A673 (cell line): ENCODE measurements at places on chromosomes 1 and 21.
A peak's percentile ranks its signal among the peaks of the same experiment; 100 is the strongest.

- no peak for DNase-seq
These were observed 3.8 kb downstream of the EFNA3 start for GRCh38 chr1:155082301-155083051.

- DNase-seq: no peak
These were observed 195.2 kb upstream of the POU3F1 start for GRCh38 chr1:38241594-38242334.

DNA sequence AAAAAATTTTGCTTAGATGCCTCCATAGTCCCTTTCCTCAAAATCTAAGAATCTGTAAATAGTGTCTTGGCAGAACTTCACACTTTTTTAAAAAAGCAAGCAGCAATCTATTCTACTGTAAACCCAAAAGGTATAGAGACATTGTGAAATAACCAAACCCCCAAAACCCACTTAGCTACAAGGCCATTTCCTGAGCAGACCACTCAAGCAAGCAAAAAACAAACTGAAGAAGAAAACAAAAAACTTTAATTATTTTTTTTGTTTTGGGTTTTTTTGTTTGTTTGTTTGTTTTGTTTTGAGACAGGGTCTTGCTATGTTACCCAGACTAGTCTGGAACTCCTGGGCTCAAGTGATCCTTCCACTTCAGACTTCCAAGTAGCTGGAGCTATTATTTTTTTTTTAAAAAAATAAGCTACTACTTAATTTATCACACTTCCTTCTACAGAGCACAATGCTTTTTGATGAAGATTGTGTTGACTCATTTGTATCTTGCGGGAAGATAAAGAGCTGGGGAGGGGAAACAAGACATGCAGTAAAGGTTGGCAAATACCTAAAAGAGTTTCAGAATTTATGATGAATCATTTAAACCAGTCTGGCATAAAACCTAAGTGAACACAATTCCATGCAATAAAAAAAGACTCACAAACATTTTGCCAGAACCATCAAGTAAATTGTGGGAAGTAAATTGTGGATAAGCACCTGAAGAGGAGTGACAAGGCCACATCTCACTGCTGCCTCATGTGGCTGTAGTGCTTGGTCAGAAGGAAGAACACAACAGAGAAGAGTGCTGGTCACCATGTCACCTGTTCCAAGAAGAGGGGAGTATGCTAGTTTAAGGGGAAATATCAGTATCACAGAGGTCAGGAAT, 2.7 kb upstream of the PTPN22 start:
- DNase-seq: no peak

DNA sequence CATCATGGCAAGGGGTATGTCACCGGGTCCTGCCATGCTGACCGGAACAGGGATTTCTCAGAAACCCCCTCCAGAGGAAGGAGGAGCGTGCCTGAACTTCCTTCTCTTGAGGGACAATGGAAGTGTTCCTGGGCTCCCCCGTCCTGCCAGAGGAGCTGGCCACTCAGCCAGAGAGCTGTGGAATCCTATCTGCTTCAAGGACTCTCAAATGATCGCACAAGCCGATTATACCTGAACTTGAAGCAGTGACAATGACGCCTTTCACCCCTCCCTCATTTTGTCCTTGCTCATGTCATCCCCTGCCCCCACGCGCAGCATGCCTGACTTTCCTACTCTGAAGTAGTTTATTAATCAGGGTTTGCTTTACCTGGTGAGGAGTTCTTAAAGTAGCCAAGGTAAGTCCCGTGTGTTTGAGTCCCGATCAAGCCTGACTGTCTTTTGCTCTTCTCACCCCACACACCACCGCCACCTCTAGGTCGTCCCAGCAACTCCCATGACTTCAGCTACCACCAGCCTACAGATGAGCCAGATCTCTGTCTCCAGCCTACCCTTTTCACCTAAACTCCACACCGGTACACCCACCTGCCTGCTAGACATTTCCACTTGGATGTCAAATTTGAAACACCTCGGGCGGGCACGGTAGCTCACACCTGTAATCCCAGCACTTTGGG, 25.0 kb upstream of the PRELP start:
- no peak for DNase-seq

DNA sequence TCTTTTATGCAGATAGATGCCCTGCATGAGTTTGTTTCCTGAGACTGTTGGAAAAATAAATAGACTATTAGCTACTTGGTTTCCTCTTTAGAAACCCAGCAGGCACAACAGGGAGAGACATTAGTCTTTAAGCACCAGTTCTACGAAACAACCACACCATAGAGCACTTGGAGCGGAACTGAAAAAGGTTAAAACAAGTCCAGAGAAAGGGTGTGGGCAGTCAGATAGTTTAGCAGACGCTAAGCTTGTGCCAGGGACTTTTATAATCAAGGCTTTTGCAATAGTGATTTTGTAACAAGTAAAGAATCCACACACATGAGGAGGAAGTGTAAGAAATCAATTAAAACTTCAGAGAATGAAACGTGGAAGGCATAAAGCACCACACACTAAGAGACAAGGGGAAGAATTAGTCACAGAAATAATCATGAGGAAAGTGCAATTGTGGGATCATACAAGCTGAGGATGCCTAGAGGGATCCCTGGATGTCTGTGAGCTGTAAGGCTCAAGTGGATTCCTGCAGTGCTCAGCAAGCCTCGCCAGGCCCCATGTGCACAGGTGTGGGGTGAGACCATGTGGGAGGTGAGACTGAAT, 37.8 kb upstream of the TLR5 start:
- DNase-seq: peak; percentile 70

DNA sequence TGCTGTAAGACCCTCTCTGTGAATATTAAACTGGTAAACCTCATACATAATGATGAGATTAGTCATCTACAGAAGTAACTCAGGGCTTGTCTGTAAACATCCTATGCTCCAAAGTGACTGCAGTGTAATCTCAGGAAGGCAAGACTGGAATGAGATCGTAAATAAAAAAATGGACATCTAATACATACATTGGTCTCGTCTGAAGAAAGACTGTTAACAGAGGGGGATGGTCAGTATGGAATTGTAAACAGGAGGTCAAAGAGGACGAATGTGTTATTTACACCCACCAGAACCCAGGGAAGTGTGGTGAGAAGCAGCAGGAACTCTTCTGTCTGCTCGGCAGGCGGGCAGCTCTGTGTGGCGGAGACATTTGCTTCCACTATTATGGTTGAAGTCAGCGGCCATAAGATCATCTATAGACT, 51.4 kb downstream of the DISC1 start:
- no peak for DNase-seq

DNA sequence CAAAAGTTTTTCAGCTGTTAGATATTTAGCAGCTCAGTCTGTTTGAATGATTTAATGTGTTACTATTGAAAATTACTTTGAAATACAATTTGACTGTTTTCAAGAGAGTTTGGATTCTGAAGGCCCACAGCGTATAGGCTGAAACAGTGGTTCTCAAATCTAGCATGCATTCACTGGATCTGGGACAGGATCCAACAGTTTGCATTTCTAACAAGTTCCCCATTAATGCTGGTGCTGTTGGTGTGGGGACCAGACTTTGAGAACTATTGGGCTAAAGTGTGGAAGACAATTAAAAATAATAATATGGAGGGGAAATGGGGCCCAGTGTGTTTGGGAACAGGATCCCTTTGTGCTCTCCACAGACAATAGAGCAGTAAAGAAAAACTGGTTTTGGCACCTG, 31.9 kb downstream of the ITSN1 start:
- no peak for DNase-seq

DNA sequence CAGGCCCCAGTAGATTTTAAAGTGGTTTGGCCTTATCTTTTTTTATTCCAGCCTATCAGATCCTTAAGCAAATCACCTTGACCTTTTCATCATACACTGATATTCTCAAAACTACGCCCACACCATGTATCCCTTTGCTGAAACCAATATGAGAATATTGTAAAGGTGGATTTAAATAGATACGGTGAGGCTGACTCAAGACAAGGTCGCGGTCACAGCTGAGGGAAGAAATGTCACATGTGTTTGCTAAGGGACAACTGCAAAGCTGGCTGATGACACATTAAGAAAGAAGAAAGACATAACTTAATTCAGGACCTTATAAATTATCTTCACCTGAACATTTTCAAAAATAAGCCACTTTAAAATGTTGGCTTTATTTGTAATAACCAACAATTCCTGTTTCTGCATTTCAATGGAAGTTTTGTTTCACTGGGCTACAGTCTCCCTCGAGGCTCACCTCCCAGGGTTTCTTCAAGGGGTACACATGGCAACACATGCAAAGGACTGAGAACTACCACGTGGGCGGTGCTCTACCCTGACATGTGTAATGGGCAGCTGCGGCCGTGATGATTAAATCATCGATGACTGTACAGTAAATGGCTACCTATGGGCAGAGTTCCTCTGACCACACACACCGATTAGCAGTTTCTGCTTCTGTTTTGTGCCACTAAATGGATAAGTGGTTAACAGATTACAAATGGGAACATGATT, 189.5 kb downstream of the SIPA1L2 start:
- DNase-seq: no peak

DNA sequence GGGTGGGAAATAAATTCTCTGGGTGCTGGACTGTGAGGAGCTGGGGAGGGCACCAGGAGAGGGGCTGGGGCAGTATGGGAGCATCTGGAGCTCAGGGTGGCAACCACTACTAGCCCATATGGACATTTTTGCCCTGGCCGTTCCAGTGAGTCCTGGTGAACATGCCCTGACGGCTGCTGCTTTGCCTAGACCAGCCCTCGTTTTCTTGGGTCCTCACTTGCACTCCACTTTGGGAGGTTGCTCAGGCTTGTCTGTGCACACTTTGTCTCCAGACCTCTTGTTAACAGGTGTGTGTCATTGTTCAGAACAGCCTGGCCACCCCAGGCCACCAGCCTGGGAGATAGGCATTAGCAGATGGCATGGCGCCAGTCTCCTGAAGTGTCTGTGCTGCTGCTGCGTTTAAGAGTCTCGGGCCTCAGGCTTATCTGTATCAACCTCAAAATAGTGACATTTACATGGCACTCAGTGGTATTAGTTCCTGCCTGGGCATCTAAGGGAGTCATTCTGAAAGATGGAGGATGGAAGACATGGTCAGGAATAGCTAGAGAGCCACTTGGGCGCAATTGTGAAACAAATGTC, 190.5 kb downstream of the PTPRU start:
- no peak for DNase-seq

DNA sequence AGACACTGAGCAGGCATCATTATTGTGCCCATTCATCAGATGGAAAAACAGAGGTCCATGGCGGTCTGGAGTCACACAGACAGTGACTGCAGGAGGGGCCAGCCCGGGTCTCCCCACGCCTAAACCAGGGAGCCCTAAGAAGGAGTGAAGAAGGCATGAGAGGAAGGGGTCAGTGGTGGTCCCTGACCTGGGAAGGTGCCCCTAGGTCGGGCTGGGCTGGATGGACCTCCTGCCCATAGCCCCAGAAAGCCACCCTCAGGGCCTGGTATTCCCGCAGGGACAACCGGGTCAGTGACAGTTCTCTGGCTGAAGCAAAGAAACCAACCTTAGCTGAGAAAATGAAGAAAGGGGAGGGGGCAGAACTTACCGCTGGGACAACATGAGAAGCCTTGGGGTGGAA, 163.4 kb upstream of the C1orf174 start:
- no peak for DNase-seq

DNA sequence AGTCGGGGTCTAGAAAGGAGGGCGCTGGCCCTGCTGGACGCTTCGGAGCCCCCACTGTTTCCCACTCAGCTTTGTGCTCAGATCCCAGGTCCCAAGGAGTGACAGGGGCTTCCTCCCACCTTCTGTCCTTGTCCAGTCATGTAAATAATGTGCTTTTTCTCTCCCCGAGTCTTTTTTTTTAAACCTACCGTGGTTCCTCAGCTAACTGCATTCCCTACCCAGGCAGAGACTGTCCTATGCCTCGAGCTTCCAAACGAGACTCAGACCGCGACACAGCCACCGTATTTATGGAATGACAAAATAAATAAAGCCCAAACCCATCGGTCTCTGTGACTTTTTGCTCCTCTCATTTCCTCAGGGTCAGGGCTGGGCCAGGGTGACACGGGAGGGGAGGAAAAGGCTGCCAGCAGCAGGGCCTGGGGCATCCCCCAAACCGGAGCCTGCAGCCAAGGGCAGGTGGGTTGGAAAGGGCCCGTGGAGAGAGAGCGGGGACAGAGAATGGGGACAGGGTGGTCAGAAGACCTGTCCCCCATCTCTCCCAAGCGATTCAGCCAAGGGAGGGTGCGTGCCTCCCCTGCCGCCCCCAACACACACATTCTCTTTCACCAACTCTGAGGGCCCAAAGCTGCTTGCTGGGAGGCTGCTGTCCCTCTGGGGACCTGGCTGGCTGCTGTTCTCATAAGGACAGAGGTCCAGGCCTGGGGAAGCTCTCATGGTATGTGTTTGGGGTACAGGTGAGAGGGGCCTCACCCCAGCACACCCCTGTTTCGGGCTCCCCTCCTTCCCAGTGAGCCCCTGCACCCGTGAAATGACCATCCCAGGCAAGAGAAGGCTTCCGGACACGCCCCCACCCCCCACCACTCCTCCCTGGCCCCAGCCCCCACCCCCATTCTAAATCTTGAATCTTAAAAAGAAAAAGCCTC, 55.4 kb downstream of the KCNAB2 start:
- DNase-seq: no peak

DNA sequence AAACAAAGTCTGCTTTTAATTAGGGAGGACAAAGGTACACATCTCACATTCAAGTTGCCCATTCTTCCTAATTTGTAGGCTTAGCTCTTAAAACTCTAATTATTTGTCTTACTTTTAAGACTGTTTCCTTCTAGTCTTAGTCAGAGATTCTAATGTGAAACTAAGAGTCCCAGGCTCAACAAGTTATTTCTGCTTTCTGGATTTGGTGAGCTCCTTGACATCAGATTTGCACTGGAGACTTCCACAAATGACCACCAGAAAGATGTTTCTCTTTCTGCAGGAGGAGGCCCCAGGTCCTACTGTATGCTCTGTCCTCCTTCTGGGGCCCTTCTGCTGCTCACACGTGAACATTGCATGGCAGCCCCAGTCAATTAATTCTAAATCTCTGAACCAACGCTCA, 194.2 kb upstream of the JUN start:
- no peak for DNase-seq

- DNase-seq: no peak
These were observed 54.9 kb upstream of the RGS7 start for GRCh38 chr1:241411776-241412338.

GRCh38 chr1:31739346-31739745, 24.8 kb downstream of the ADGRB2 start:
- DNase-seq: peak; percentile 67
